Islet precursor cell (in vitro differentiated cells): ENCODE measurements at places on chromosomes 3 and 15.
A peak's percentile ranks its signal among the peaks of the same experiment; 100 is the strongest.

- DNase-seq = no peak
These were observed 469.1 kb upstream of the ARHGEF26 start for GRCh38 chr3:153652076-153652475.

DNA sequence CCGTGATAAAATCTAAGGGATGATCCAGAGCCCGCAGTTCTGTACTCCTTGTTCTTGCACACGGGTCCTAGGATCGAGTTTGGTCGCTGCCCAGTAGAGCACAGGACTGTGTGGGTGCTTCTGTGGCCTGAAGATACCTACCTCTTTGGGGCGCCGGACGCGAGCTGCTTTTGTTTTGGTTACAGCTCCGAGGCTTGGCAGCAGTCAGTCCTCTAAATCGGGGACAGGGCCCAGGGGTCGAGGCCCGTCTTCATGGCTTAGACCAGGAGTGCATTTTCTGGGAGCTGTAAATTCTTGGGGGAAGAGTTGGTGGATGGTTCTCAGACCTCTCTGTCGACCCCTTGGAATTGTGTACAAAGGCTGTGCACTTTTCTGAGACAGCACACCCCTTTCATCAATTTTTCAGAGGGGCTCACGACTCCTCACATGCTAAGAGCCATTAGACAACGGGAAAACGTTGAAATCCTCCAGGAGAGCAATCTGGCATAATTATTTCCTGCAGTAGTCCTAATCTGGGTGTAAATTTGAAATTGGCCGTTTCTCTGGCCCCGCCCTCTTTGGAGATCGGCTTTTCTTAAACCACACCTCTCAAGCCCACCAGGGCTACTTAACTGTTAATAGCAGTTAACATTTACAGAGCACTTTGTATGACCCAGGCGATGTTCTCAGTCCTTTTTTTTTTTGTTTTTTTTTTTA lies 928 bp downstream of the CEP97 start:
- DNase-seq = peak; percentile 60

GRCh38 chr3:171165983-171166382 lies 139.5 kb upstream of the SLC2A2 start:
- no peak for DNase-seq

- no peak for DNase-seq
These were observed 57.7 kb upstream of the AADACL2 start for GRCh38 chr3:151675858-151676615.

DNA sequence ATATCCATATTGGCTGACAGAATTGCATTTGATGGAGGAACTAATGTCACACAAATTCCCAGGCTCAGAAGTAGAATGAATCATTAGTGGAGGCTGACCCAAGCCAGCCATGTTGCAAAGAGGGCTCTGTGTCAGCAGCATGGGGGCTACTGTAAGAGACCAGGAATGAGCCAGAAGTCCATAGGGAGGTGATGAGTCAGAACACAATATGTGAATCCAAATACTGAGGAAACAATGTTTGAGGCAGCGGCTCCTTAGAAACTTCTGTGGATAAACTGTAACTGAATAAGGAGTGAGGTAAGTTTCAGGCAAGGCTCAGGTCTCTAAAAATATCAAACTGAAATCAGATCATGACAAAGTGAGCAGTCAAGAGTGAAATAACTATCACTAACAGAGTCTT lies 170.7 kb downstream of the WDR72 start:
- DNase-seq = no peak

DNA sequence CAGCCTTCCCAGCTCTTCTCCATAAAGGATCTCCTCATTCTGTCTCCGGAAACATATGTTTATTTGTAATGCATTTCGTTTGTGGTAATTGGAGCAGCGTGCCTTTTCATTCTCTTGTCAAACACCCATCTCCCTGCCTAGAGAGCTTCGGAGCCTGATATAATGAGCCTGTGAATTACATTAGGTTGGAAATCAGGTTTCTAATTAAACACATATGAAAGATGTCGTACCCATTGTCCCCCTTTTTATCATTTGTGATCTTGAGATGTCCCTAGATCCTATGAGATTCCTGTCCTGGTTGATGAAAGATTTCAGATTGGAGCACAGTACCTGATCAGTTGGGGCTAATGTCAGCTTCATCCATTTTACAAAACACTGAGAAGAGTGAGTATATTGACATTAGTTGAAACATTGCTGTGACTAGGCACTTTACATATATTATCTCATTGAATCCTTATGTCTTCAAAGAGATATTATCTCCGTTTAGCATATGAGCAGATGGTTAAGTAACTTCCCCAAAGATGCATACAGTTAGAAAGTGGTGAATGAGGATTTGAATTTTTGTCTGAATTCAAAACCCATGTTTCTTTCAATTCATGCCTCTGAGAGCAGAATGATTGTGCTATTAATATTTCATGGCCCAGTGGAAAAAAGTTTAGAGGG lies 23.1 kb downstream of the SYN2 start:
- no peak for DNase-seq
